GM23248 (cell line): ENCODE measurements at places on chromosomes 3 and 15. TPM values are rescaled to one million over a fixed set of nuclear protein-coding genes. Genes with fewer than 3 reads are reported as not detected.

RARRES1 gene
- polyA plus RNA-seq, result 1.0 and 1.2 TPM in 2 replicates

DNA sequence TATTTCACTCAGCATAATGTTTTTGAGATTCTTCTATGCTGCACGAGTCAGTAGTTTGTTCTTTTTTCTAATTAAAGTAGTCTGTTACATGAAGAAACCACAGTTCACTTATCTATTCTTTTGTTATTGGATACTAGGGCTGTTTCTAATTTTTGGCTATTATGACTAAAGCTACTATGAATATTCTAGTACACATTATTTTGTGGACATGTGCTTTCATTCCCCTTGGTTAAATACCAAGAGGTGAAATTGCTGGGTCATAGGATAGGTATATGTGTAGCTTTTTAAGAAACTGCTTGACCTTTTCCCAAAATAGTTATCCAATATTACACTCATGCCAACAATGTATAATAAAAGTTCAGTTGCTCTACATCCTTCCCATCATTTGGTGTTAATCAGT, 8.9 kb downstream of the PDE8A start:
- no peak overlapping the region for H3K27ac ChIP-seq
- no peak for DNase-seq
- H3K27me3 ChIP-seq, result no peaks in the 10 kb centered on the region

LSMEM2 gene
- polyA plus RNA-seq, result not detected in 2 replicates

EXD1 gene
- not detected in 2 replicates for polyA plus RNA-seq

GRCh38 chr15:92091155-92091734, 237.7 kb downstream of the SLCO3A1 start:
- no peaks in the 10 kb centered on the region for H3K27me3 ChIP-seq
- H3K36me3 ChIP-seq, result no peaks in the 10 kb centered on the region
- no peak overlapping the region for H3K27ac ChIP-seq
- DNase-seq, result peak; percentile 54
